H1 (cell line): ENCODE measurements at places on chromosomes 2 and 18. TPM values are rescaled to one million over a fixed set of nuclear protein-coding genes. Genes with fewer than 3 reads are reported as not detected.

The FER1L5 gene
- total RNA-seq, result 0.69 and 0.88 TPM in 2 replicates

The DAW1 gene
- 0.84 and 1.4 TPM in 2 replicates for total RNA-seq

The RAD51AP2 gene
- total RNA-seq, result 0.08 and 0.20 TPM in 2 replicates

The ANKRD53 gene
- total RNA-seq, result 0.39 and 0.55 TPM in 2 replicates
